SIG-M5 (cell line): ENCODE measurements at places on chromosomes 5 and 9.

GRCh38 chr9:15150939-15151338 lies 156.1 kb downstream of the TTC39B start:
- no peak for DNase-seq

GRCh38 chr5:82597437-82597836 lies 319.3 kb upstream of the RPS23 start:
- DNase-seq = no peak

GRCh38 chr5:127961006-127961762 lies 122.4 kb upstream of the SLC12A2 start:
- DNase-seq = no peak

DNA sequence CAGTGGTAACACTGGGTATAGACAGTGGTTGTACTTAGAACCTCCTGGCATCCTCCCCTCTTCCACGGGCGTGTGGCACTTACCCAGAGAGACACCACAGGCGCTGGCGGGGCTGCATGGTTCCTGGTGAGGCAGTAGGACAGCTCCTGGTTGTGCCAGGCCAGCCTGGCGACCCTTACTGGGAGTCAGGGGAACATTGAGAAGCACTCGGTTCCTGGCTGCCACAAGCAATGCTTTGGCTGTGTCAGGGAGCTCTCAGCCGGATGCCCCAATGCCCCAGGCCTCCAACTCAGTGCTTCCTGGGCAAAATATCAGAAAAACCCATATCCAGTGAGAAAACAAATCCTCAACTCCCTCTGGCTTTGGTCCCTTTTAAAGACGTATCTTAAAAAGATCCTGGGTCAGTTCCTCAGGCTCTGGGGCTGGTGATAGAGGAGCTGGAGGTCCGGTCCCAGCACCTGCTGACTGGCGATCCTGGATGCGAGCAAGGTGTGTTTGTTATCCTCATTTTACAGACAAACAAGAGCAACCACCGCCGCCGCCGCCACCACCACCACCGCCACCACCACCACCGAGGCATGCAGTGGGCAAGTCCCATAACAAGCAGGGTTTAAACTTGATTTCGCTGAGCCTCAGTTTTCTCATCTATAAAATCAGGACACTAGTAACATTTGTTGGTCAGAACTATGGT lies 4.2 kb downstream of the NKX2-5 start:
- no peak for DNase-seq

DNA sequence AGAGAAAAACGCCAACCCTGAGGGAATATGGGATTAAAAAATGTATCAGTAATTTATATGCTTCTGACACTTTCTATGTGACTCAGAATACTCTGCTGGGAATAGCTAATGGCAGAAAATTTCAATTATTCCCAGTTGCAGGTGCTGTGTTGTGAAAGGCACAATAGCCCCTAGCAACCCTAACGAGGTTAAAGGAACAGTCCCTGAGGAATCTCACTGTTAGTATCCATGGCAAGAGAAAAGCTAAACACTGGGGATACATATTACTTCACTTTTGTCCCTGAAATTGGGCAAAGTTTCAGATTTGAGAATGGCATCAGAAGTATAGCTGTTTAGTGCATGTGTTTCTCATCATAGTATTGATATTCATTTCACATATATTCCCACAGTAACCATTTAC lies 555.0 kb downstream of the RAB3C start:
- no peak for DNase-seq

DNA sequence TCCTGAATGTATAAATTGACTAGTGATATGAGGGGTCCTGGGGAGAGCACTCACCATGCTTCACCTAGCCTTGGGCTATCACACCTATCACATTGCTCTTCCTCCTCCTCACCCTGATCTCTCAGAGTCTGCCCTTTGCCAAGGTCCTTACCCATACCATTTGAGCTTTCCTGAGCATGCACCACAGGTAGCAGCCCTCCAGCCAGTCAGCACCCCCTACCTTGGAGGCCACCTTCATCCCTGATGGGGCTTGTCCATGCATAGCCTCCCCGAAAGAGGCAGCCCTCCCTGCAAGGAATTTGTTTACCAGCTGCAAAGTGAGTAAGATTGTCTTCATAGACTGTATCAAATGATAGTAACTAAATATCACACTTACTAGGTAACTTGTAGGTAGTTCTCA lies 83.1 kb downstream of the ALDH7A1 start:
- no peak for DNase-seq

GRCh38 chr9:83220730-83221129 lies 157.8 kb upstream of the RASEF start:
- DNase-seq = no peak

DNA sequence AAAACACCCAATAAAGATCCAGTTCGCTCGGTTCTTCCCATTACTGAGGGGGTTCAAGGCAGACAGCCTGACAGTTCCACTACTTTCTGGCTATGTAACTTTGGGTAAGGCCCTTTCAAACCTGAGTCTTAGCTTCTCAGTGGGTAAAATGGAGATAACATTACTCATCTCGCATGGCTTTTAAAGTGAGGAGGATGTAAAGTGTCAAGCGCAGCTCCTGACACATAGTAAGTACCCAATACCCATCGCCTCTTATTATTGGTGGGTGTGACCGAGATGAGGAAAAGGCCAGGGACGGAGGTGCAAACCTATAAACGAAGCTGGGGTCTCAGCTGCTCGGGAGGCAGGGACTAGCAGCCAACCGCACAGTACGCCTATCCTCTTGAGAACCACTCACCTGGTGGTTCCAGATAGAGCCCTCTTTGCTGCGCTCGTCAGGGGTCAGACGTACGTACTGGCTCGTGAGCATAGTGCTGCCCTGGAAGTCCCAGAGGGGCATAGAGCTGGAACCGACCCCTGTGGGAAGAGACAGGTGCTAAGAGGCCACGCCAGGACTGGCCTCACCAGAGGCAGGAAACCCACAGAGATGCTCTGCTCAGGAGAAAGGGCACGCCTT lies 584 bp downstream of the LMAN2 start:
- no peak for DNase-seq

- no peak for DNase-seq
Observed at GRCh38 chr9:89357331-89358197, 39.3 kb downstream of the SECISBP2 start.

- no peak for DNase-seq
Observed at GRCh38 chr5:160054831-160055230, 45.9 kb downstream of the TTC1 start.

- no peak for DNase-seq
Observed at GRCh38 chr9:133238272-133238850, 29.3 kb upstream of the OBP2B start.

GRCh38 chr9:31140316-31140715 lies 1244.1 kb upstream of the ACO1 start:
- no peak for DNase-seq

DNA sequence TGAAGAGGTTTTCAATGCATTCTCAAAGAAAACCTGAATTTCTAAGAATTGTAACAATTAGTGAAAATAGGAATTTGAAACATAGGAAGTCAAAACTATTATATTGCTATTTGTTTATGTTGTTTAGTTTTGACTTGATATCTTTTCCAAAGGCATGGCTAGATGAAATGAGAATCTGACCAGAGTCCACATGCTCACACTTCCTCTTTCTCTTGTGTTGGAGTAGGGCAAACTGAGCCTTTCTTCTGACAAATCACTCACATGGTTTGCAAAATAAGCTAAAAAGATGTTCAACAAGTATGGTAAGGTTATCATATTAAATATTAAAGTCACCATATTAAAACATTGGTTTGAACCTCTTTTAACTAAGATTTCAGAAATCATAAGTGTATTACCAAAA lies 512.6 kb downstream of the ISL1 start:
- DNase-seq = no peak

- no peak for DNase-seq
Observed at GRCh38 chr5:168041583-168041982, 249.9 kb upstream of the WWC1 start.

DNA sequence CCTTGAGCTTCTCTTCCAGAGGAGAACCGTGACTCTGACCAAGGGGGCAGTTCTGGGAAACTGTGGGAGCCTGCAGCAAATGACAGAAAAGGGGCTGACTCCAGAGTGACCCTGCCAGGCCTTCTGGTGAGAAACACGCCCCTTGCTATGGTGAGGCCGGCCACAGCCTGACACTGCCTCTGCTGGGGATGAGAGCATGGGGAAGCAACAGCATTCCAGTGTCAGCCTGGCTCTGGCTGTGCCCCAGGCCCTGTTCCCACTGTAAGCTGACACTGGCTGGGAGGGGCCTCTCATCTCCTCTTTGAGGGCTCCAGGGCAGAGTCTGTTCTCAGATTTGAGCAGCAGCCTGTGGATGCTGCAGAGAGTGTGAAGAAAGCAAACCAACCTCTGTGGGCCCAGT lies 180.0 kb upstream of the IL12B start:
- DNase-seq = no peak

DNA sequence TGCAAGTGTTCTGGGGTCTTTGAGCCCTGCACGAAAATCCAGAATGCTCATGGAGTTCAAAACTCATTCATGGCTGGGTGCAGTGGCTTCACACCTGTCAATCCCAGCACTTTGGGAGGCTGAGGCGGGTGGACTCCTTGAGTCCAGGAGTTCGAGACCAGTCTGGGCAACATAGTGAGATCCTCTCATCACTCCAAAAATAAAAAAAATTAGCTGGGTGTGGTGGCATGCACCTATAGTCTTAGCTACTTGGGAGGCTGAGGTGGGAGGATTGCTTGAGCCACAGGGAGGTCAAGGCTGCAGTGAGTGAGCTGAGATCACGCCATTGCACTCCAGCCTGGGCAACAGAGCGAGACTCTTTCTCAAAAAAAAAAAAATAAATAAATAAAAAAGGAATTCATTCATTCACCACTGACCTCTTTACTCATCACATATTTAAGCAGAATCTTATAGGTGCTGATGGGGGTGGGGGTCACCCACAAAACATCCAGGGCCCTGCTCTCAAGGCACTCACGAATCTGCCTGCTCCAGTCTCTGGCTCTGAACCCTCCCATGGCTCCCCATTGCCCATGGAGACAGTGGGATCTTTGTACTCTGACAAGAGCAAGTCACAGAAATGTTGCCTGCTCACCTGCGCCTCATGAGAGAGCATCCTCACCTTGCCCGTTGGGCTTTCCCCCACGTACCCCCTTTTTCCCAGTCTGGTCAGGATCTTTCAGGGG lies 76.7 kb upstream of the IER5L start:
- DNase-seq = no peak

GRCh38 chr5:5422819-5423515 lies 490 bp downstream of the ICE1 start:
- DNase-seq = no peak

GRCh38 chr5:56851258-56851941 lies 36.1 kb downstream of the MAP3K1 start:
- no peak for DNase-seq

DNA sequence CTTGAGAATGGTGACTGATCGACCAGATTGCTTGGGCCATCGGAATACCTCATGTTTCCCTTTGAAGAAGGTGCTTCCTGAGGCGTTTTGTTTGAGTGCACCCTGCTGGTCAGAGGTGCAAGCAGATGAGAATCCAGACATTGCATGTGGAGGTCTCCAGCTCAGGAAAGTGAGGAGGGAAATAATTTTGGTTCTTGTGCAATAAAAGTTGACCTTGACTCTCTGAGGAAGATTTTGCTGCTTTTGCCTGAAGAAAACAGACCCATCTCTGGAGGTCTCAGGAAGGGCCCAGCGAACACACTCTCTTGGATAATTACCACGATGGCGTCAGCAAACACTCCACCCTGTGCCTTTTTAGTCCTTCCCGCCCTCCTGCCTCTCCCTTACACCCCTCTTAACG lies 69.7 kb downstream of the GRAMD2B start:
- DNase-seq = no peak

GRCh38 chr5:169301986-169302385 lies 1.0 kb upstream of the SLIT3 start:
- no peak for DNase-seq

DNA sequence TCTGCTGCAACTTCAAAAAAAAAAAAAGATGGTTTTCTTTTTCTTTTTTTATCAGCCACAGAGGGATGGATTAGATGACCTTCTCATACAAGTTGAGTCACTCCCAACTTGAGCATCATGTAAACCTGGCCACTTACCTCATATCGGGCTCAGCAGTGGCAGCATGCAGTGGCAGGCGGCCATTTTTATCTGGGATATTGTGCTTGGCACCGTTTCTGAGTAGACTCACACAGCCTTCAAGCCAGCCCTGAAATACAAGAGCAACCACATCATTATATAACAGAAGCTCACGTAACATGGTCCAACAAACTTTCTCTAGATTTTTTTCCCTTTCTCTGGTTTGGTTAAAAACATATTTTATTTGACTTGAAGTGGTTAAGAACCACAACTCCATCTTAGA lies 62.6 kb downstream of the ANKRD55 start:
- DNase-seq = no peak

GRCh38 chr5:175772747-175773533 lies 98.4 kb upstream of the CPLX2 start:
- DNase-seq = no peak

GRCh38 chr9:105055917-105056316 lies 128.0 kb upstream of the ABCA1 start:
- DNase-seq = no peak

- DNase-seq = no peak
Observed at GRCh38 chr5:101877451-101877850, 418.6 kb downstream of the SLCO4C1 start.

DNA sequence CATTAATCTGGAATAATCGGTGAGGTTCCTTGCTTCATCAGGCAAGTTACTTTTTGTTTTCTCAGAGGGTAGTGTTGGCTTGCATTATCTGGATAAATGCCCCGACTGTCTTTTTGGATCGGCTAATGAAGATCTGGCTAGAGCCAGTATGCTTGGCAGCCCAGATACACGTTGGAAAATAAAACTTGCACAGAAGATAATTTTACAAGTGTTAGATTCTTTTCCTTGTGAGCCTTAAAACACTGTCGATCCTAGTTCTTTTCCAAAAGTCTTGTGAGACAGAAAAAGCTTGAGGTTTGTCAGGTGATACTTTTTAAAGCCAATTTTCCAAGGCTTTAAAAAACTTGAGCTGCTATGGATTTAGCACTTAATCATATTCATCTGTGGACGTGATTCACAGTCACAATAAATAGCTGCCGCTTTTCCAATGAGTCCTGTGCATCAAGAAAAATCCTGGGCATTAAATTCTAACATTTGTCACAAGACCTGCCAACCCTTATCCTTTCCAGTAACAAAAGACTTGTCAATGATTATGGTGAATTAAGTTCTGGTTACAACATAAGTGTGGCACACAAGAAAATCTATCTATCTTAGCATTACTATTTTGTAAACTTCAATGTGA lies 68.5 kb downstream of the PRLR start:
- no peak for DNase-seq
